ENCODE measurements at places on chromosomes 7 and 10. TPM values are rescaled to one million over a fixed set of nuclear protein-coding genes. Genes with fewer than 3 reads are reported as not detected.

DNA sequence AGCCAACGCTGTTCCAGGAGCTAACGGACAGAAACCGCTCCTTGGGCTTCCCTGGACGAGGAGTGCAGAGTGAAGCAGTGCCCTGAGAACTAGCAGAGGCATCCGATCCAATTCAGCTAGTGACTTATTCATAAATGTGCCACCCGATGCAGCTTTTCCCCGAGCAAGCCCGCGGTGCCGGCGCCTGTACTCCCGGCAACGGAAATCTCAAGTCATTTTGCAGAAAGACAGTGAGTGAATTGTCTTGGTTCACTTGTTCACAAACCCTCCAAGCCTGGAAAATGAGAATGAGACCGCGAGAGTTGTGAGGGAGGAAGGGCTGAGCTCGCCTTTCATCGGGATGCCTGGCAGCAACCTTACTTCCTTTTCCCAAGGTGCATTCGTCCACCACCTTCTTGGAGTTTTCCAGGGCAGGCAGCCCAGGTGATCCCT lies 87.5 kb downstream of the COBL start:
- DNase-seq, result no peak

DNA sequence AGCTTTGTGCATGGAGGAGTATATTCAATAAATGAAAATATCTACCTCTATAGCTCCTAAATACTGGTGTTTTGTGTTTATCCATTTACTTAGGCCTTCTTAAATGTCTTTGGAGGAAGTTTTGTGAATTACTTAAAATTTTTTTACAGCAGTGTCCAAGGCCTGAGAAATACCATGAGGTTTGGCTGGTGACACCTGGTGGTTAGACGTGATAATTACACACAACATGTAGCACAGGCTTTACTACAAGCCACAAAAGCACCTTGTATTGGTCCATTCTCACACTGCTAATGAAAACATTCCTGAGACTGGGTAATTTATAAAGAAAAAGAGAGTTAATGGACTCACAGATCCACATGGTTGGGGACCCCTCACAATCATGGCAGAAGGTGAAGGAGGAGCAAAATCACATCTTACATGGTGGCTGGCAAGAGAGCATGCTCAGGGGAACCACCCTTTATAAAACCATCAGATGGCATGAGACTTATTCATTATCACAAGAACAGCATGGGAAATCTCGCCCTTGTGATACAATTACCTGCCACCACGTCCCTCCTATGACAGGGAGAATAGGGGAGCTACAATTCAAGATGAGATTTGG lies 20.6 kb downstream of the HYAL4 start:
- DNase-seq, result no peak

- DNase-seq, result no peak
Observed at GRCh38 chr10:111956841-111957240, 226.7 kb downstream of the GPAM start.

DNA sequence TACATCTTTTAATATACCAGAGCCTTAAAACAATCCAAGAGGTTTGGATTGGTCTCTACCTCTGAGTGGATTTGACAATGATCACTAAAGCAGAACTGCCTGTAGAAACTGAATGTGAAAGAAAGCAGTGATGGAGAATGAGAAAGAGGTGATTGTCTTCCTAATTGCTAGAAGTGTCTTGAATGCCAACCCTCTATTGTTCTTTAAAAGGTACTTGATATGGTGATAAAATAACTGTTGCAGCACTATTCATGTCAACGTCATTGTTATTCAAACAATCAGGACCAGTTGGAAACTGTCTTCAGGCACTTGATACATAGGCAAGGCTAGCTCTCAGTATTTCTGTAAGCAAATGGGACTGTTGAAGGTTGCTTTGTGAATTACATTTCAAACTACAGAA lies 47.9 kb upstream of the ITPRID1 start:
- no peak for DNase-seq

DNA sequence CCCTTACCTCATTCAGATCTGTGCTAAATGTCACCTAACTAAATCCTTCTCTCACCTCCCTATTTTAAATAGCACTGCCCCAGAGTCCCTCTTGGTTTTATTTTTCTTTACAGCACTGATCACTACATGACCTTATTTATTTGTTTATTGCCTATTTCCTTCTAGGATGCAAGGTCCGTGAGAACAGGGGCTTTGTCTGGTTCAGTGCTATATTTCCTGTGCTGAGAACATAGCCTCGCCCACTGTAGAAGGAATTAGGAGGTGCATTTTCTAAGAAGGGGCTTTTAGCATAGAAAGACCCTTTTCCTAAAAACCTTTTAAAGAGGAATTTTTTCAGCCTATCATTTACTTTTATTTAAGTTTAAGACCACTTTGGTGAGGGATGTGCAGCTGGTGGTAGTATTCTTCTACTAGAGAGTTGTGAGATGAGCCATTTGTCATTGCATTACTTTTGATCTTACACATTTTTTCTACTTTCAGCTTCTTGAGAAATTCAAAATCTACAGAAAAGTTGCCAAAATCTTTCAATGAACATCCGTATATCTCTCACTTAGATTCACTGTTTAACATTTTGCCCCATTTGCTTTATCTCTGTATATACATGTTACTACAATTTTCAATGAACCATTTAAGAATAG lies 13.5 kb upstream of the PCGF5 start:
- no peak for DNase-seq

Gene MYH16
- total RNA-seq, result not detected

DNA sequence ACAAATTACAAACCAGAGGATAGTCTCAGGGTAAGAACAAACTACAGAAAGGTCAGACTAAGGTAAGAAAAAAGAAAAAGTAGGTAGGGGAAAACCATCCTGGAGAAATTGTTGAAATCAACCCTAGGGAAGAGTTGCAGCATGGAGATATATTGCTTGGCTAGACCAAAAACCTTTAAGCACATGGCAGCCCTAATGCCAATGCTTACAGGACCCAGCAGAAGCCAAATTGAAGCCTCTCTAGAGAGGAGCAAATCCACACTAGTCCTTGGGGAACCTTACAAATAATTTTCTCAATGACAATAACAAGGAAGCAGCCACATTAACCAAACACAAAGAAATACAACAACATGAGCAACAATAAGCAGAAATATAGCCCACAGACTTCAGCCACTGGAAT lies 81.9 kb downstream of the CNOT4 start:
- DNase-seq, result no peak

Gene LYZL1
- total RNA-seq, result not detected

DNA sequence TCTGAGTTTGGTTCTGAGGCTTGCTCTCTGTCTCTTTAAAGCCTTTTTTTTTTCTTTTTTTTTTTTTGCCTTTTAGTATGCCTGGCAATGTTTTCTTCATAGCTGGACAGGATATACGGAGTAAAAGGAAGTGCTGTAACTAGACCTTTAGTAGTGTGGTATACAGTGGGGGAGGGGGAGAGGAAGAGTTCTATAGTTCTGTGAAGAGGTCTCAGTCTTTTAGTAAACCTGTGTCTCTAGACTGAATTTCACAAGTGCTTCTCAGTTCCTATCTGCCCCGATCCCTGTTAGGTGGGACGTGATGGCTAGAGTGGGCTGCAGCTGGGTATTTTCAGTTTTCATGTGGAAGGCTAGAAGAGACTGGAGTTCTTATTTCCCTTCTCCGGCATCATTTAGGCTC lies 3.1 kb upstream of the ABCC2 start:
- no peak for DNase-seq

GRCh38 chr7:126605553-126605952 lies 647.2 kb downstream of the GRM8 start:
- no peak for DNase-seq

Gene C10orf67
- total RNA-seq, result 1.6 TPM

Gene AQP1
- total RNA-seq, result 1,132 TPM

DNA sequence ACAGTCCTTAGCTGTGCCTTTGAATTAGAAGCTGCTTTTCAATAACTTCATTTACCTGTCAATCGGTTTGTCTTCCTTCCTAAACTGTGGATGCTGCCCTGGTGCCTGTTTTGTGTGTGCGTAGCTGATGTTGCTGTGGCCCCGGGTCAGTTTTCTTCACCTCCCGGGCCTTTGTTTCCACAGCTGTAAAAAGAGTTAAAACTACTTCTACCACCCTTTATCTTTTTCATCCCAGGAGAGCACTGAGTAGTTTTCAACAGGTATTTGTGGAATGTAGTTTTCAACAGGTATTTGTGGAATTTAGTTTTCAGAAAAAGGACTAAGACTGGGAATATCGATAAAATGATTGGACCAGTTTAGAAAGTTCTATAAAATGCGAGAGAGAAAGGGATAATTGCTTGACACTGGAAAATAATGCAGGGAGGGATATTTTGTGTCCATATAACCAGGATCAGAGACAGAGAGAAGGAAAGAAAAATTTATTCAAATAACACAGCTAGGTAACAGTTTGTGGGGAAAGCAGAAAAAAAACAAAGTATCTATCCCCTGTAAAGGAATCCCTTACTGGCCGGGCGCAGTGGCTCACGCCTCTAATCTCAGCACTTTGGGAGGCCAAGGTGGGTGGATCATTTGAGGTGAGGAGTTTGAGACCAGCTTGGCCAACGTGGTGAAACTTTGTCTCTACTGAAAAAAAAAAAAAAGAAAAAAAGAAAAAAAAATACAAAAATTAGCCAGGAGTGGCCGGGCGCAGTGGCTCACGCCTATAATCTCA lies 15.9 kb upstream of the IGF2BP3 start:
- DNase-seq, result no peak

Gene FEZF1
- total RNA-seq, result not detected

DNA sequence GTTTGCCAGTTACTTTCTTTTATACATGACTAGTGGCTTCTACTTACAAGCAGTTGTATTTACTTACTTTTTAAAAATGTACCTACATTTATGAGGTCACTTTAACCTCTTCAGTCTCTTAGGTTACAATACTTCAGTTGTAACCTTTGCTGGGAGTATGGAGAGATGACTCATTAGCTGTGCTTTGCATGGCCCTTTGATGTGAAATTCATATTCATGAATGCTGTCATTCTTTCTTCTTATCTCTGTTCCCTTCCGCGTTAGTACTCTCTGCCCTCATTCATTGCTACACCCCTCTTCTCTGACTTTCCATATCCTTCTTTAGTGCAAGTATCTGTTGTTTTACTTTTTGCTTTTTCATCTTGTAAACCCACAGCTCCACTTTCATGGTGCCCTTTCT lies 164.3 kb downstream of the BMPER start:
- no peak for DNase-seq

Gene IFIT1B
- total RNA-seq, result not detected

Gene KNDC1
- 14.3 TPM for total RNA-seq

GRCh38 chr7:67723591-67723990 lies 727.0 kb downstream of the TYW1 start:
- DNase-seq, result no peak

Gene USP6NL
- total RNA-seq, result 21.6 TPM

- DNase-seq, result no peak
Observed at GRCh38 chr10:7329219-7329618, 81.6 kb downstream of the SFMBT2 start.

DNA sequence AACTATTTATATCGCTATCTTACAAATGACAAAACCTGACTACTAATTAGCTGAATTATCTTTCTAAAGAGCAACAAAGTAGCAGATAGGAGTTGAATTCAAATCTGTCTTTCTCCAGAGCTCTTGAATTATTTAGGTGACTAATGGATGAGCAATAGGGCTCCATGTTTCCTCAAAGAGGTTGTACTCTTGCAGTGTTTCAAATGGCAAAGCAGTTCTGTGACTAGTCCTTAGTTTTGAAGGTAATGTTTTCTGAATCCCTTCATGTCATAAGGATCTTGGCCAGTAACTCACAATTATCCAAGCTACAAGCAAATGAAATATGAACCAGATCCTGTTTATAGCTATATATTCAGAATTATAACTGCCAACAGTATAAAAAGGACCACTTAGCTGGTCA lies 999.7 kb downstream of the NRG3 start:
- no peak for DNase-seq

Gene GDI2
- 174 TPM for total RNA-seq

Gene ANLN
- total RNA-seq, result 3.3 TPM

DNA sequence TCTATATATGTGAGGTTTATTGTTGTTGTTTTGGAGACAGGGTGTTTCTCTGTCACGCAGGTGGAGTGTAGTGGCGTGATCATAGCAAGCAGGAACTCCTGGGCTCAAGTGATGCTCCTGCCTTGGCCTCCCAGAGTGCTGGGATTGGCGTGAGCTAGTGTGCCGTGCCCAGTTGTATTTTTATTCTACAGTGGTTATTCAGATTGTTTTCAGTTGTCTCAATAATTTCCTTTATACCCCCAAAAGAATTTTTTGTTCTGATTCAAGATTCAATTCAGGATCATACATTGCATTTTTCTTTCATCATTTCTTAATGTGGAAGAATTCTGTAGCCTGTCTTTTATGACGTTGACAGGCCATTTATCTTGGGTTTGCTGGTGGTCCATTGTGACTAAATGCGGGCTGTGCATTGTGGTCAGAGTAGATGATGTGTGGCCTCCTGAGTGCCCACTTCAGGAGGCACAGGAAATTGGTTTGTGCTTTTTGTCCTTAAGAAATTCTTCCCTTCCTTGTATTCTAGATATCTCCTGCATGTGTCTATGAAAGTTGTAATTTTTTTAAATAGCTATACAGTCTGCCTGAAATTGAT lies 22.9 kb downstream of the RBM33 start:
- no peak for DNase-seq

Gene IL6
- total RNA-seq, result 6.5 TPM

GRCh38 chr7:100680576-100681271 lies 7.2 kb downstream of the GNB2 start:
- no peak for DNase-seq

DNA sequence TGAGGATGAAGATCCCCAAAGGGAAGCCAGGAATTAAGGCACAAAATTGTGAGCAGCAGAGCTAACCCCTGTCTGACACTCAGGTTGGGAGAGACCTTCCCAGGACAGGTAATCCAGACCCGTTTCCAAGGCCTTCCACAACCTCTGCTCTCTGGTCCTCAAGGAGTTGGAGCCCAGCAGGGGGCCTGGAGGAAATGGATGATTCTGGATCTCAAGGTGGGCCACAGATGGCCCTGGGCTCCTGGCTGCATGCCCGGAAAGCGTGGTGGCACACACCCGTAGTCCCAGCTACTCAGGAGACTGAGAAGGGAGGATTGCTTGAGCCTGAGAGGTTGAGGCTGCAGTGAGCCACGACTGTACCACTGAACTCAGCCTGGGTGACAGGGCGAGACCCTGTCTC lies 42.3 kb downstream of the DPYSL4 start:
- DNase-seq, result no peak

Gene ASB10
- total RNA-seq, result not detected

Gene EVX1
- total RNA-seq, result not detected

GRCh38 chr10:3464760-3465405 lies 292.3 kb upstream of the PITRM1 start:
- no peak for DNase-seq

Gene NXPH1
- total RNA-seq, result not detected
